ENCODE measurements at places on chromosomes 3 and 15. TPM values are rescaled to one million over a fixed set of nuclear protein-coding genes. Genes with fewer than 3 reads are reported as not detected.

DNA sequence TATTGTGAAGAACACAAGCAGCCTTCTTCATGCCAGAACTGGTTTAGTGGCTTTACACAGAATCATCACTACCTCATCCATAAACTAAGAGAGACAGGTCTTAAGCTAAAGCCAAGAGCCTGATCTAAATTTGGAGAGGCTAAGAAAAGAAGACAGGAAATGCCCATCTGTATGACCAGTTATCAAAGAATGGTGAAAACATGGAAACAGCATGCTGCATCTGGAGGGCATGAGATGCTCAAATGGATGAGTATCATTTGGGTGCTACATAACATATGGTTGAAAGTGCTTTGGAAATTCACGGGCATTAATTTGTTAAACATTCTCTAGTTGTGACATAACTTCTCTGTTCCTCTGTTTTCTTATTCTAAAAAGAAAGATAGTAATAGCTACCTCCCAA lies 112.5 kb downstream of the CPNE4 start:
- DNase-seq, result no peak

DNA sequence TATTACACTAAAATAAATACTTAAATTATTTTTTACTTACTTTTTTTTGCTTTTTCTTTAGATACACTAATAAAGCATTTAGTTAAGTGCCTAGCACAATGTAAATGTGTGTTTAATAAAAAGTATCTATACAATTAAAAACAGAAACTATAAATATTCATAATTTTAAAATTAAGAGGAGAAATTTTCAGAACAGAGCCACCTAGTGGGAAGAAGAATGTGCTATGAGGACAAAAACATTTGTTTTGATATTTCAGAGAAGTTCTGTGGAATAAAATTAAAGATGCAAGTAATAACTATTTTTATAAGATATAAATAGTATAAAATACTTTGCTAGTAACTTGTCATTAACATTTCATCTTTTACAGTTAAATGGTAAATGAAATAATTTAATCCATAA lies 33.6 kb upstream of the PLSCR5 start:
- no peak for DNase-seq

DNA sequence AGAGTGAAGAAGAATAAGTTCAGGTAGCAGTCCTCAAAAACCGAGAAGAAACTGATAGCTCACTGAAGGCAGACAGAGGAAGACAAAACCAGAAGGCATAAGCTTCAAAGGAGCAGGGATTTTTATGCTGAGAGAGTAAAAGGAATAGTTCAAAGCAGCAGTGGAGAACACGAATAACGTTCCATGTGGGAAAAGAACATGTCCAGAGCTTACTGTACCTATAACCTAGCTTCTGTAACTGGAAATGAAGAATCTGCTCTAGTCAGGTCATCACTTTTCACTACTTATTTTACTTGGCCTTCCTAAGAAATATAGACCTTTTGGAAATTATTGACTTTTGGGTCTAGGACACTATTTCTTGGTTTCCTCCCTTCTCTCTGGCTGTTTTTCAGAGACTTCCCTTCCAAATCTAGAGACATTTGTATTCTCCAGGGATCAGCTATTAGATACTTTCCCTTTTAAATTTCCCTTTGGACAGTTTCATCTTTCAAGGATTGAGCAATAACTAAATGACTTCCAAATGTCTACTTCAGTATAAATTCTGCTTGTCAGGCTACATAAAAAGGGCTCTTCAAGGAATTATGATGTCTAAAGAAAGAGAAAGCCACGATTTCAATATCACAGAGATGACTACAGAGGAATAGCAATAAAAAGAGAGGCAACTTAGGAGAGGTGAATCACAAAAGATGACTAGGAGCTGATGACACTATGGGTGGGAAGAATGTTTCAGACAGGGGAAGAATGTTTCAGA lies 46.7 kb downstream of the UBE3A start:
- no peak for DNase-seq

- DNase-seq, result no peak
These were observed 148.3 kb upstream of the NPHP3 start for GRCh38 chr3:132870541-132870940.

GRCh38 chr15:51303462-51303980 lies 34.9 kb downstream of the CYP19A1 start:
- DNase-seq, result no peak

DNA sequence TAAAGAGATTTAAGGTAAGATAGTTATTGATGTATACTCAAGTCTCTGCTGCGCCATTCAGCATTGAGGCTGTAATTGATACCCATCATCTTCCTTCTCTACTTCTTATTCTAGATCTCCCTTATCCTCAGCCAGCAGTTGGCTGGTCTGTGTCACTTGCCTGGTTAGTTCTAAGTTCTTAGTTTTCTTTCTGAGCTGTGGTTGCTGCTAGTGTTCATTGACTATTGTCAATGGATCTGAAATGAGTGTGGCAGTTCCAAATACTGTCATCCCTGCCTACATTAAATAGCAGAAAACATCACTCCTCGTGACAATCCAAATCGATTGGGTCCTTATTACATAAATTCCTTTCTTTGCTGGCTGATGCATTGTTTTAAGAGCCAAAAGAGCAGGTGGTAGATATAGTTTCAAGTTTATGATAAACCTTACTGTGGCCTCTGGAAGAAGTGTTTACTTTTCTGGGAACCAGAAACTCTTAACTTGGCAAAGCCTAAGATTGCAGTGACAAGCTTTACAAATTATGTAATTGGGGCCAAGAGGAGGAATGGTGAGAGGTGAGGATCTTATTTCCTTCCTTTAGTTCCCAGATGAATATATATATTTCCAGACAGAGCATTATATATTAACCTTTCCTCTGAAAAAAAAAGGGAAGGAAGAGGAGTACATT lies 168.0 kb downstream of the GMNC start:
- DNase-seq, result no peak

GRCh38 chr15:29792426-29793159 lies 29.7 kb downstream of the TJP1 start:
- no peak for DNase-seq

THRB gene
- total RNA-seq, result 27.6 TPM

Data from colonic mucosa (tissue), 4 donors.